Activated T-cell treated with anti-CD3 and anti-CD28 coated beads, Interleukin-2, amount 50 U/mL, for 72 hours (primary cell): ENCODE measurements at places on chromosomes 4 and X.
A peak's percentile ranks its signal among the peaks of the same experiment; 100 is the strongest.

- no peak for DNase-seq
- no peak overlapping the region for H3K4me3 ChIP-seq
- no peak overlapping the region for H3K27ac ChIP-seq
- peaks cover 10% of the 10 kb centered on the region for H3K27me3 ChIP-seq
- H3K36me3 ChIP-seq = no peaks in the 10 kb centered on the region
Observed at GRCh38 chrX:54427837-54428424, 12.3 kb upstream of the TSR2 start.

DNA sequence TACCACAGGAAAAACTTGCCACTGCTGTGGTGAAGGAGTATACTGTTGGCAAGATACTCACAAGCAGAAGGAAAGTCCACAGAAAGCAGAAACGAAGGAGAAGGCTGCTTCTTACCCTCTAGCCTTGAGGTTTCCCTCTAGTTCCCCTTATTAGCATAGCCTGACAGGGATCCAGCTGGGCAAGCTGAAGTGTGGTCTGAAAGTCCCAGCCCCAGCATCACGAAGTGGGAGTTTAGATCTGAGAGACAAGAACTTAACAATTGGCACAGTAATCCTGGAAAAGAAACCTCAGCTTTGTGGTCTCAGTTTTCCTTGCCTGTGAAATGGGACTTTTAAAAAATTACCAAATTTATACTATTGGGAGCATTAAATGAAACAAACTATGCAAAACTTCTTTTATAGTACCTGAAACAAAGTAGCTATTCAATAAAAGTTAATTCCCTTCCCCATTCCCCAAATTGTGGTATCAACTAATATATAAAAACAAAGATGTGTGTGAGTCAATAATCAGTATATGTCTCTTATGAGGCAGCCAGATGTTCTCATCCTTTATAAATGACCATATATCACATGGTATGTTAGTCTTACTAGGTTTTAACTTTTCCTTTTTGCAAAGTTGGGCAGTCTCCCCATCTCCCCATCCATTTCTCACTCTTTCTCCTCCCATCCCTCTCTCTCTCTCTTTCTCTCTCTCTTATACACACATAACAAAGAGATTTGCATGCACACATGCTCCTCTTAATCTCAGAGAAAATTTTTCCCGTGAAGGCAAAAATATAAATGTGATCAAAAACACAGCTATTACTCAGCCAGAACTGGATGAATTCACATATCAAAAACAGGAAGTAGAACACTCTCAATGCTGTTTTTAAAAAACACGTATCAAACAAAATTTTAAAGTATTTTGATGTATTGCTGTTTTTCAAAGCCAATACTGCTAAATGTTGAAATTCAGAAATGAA lies 57.8 kb downstream of the SCFD2 start:
- peaks cover 21% of the 10 kb centered on the region for H3K36me3 ChIP-seq
- H3K27ac ChIP-seq = no peak overlapping the region
- no peak overlapping the region for H3K4me3 ChIP-seq
- no peaks in the 10 kb centered on the region for H3K27me3 ChIP-seq
- H3K4me1 ChIP-seq = peaks cover 4% of the 10 kb centered on the region

DNA sequence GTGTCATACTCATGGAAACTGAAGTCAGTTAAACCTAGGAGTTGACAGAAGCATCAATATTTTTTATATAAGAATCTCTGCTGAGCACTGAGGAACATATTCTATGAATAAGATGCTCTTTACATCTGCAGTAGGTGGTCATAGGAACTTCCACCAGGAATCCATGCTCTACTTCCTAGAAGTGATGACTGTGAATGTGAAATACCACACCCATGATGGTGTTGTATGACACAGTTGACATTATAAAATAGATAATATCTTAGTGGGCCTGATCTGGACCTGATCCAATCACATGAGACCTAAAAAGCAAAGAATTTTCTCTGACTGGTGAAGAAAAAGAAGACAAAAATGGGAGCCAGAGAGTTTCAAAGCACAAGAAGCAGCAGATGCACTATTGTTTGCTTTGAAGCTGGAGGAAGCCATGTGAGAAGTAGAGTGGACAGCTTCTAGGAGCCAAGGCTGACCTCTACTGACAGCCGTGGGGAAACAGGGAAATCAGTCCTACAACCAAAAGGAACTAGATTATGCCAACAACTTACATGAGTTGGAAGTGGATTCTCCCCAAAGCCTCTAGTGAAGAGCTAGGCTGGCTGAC lies 68.6 kb upstream of the HS3ST1 start:
- no peak overlapping the region for H3K4me3 ChIP-seq
- H3K27ac ChIP-seq = peak overlapping the region; percentile 49

DNA sequence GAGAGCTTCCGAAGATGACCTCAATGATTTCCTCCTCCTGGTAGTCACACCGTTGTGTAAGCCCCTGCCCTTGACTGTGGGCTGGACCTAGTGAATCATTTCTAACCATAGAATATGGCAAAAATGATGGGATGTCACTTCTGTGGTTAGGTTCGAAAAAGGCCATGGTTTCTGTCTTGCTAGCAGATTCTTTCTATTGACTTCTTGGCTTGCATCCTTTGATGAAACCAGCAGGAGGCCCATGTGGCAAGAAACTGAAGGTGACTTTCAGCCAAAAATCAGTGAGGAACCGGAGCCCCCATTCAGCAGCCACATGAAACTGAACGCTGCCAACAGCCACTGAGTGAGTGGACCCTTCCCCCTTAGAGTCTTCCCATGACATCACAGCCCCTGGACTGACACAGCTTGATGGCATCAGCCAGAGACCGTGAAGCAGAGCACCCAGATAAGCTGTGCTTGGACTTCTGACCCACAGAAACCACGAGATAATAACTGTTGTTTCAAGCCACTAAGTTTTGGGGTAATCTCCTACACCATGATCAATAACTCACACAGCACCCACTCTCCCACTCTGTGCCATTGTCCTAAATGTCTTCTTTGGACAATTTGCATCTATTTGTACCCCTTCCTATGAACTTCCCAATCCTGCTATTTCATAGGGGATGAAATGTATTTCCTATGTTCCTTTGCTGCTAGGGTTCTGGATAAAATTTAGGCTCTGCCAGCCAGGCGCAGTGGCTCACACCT lies 148.0 kb upstream of the STX18 start:
- DNase-seq = peak; percentile 12
- no peak overlapping the region for H3K4me3 ChIP-seq
- peaks cover 14% of the 10 kb centered on the region for H3K4me1 ChIP-seq
- no peaks in the 10 kb centered on the region for H3K36me3 ChIP-seq
- H3K27me3 ChIP-seq = no peaks in the 10 kb centered on the region

- H3K27me3 ChIP-seq = peaks cover 7% of the 10 kb centered on the region
- no peaks in the 10 kb centered on the region for H3K4me1 ChIP-seq
- no peak overlapping the region for H3K4me3 ChIP-seq
- DNase-seq = no peak
Observed at GRCh38 chr4:18110099-18110498, 88.5 kb upstream of the LCORL start.
